Stimulated activated memory B cell treated with anti-CD40 and anti-IgM and Interleukin-4, amounts not matched to agents 10 μg/mL and 1 μg/mL and 100 μg/mL, for 72 hours (primary cell): ENCODE measurements at places on chromosomes 7 and 10.

GRCh38 chr7:78530351-78530750 lies 731.8 kb downstream of the PHTF2 start:
- no peak for ATAC-seq

DNA sequence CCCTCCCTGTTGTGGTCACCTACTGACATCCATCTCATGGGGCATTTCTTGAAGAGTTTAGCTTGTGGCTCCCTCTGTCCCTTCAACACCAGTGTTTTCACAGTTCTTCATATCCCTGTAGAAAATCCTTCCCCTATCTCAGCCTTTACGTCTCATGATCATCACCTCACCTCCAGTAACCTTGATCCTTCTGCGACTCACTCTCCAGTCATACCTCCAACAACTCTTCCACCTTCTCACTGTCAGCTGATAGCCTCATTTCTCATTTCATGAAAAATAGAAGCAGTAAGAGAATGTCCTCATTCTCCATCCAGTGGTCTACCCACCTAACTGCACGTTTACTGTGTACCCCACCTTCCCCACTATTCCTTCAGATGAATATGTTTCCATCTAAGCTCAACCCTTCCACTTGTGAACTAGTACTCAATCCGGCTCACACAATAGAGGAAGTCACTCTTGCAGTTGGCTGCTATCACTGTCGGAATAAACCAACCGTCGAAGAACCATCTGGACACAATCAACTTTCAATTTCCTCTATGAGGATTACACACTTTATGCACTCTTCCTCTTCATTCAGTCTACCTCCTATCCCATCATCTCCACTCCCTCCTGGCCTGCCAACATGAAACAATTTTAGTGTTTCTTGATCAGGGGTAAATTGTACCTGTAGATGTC lies 256.0 kb downstream of the AHR start:
- ATAC-seq: no peak

DNA sequence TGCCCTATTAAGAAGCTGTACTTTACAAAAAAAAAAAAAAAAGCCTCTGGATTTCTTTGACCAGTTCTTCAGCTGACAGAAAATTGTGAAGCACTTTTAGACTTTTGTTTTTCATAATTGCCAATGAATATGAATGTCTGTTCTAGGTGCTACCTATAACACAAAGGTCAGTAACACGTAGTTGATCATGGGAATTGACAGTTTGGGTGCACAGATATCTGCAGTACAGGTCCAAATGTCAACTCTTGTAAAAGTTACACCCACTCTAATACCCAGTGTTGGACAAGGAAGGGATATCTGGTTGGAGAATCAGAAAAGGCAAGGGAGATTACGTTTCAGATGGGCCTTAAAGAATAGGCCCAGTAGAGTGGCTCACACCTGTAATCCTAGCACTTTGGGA lies 1.8 kb downstream of the REEP3 start:
- ATAC-seq: no peak

- ATAC-seq: no peak
Measured at GRCh38 chr10:11292576-11293302, 275.1 kb downstream of the CELF2 start.

- ATAC-seq: no peak
Measured at GRCh38 chr10:99544322-99544721, 11.6 kb downstream of the NKX2-3 start.

DNA sequence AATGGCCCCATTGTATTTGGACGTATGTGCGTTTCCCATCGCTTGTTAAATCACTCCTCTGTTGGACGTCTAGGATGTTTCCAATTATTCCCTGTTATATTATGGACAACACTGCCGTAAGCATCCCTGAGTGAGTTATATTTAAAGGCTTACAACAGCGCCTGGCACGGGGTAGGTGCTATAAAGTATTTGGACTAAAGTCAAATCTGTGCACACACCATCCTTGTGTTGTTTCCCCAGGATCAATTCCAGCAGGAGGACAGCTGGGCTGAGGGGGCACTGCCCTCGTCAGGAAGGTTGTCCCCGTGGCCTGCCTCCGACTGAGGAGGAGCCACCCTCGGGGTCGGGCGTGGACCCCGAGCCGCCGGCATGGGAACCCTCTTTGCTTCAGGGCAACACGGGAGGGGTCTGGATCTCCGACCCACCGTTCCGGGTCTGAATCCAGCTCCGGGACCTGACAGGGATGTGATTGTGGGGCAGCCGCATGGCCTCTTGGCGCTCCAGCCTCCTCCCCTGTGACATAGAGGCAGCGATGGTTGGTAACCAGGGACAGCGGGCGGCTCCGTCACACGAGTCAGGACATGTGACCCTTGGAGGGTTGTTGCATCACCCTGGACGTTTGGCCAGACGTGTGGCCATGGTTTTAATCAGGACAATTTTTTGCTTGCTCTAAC lies 1.5 kb upstream of the JAKMIP3 start:
- ATAC-seq: no peak

DNA sequence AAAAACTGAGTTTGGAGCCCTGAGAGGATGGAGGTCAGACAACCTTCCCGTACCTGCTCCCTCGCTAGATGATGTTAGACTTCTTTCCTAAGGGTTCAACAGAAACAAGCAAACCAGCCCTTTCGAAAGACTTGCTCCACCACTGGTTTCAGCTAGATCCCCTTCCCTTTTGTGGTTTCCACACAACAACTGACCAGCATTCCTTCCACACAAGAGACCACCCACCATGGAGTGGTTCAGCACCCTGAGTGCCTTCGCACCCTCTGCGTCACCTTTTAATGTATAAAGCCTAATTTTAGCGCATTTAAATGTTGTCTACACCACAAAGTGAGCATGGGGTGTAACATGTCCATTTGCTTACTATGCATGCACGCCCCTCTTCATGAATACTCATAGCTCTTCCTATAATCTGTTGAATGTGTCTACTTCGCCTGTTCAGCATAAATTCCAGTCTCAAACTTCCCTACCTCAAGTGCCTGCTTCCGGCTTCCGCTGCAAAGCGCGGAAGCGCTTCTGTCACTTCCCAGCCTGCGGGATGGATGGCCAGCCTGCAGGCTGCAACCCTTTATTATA lies 69.0 kb downstream of the TACC2 start:
- no peak for ATAC-seq

- ATAC-seq: no peak
Measured at GRCh38 chr10:116708877-116709276, 33.5 kb downstream of the HSPA12A start.

DNA sequence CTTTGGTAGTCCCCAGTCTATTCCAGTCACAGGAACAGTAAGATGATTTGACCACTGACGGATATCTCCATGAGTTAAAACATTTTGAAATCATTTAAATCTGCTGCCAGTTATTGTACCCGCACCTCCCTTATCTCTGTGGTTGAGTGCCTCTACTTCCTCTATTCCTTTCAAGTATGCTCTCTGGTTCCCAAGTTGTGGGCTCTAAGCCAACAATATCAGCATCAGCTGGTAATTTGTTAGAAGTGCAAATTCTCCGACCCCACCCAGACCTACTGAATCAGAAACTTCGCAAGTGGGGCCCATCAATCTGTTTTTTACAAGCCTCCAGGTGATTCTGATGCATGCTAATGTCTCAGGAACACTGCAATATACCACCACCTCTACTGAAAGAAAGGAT lies 235.5 kb downstream of the CCSER2 start:
- peak; percentile 24 for ATAC-seq
